Astrocyte of the spinal cord (primary cell): ENCODE measurements at places on chromosomes 11 and 22.

GRCh38 chr11:102347462-102348370, 702 bp downstream of the BIRC2 start:
- DNase-seq: peak; percentile 50

DNA sequence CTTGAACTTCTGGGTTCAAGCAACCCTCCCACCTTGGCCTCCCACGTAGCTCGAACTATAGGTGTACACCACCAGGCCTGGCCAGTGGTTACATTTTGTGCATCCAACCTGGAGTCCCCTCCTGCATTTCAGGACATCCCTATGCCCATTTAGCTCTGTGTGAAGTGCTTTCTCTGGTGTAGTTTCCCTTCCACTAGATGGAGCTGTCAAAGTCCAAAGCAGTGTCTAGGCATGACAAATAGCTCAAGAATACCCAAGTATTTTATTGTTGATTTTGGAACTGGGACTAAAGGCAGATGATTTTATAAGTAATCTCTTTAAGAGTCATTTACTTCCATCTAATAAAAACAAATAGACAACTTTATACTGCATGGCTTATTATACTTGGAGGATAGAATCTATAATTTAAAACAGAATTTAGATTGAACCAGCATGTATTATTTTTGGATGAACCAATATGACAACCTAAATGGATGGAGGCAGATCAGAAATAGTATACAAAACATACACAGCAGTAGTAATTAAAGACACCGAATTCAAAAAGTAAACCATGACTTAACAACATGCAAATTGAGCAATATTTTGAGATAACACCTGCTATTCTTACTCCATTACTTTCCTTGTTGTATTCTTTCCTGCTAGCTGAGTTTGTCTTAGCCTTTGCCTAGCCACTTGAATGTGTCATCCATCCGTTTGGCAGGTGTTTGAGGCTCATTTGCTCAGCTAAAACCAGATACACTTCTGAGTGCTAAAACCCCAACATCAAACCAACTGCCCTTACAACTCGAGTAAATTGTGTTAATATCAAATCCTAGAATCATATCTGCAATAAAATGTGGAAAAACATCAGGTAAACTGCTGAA, 37.7 kb downstream of the EIF4ENIF1 start:
- peak; percentile 43 for DNase-seq

DNA sequence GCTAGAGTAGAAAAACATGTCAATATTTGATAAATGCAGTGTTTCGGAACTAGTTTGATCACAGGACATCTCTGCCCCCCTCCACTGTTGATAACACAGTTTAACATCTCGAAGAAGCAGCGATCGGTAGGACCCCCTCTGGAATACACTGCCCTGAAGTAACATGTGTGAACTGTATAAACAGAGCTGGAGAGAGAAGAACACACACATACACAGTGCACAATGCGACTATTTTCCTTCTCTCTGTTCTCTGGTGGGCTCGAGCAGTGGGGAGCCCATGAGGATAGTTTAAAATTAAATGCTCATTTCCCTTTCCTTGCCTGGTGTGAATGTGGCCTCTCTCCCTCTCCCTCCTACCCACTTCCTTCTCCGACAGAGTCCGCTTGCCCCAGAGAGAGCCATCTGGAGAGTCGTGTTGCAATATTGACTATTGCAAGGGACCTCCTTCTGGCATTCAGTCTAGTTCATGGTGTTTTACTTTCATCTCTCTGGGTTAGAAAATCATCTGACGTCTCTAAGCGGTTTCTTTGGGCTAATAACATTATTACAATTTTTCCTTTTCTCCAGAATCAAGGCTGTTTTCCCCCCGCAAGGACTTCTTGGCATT, 51.6 kb upstream of the BARX2 start:
- DNase-seq: peak; percentile 22

GRCh38 chr11:95138448-95138847, 48.8 kb downstream of the ENDOD1 start:
- DNase-seq: no peak

- no peak for DNase-seq
Measured at GRCh38 chr11:116376054-116376453, 396.7 kb downstream of the BUD13 start.

DNA sequence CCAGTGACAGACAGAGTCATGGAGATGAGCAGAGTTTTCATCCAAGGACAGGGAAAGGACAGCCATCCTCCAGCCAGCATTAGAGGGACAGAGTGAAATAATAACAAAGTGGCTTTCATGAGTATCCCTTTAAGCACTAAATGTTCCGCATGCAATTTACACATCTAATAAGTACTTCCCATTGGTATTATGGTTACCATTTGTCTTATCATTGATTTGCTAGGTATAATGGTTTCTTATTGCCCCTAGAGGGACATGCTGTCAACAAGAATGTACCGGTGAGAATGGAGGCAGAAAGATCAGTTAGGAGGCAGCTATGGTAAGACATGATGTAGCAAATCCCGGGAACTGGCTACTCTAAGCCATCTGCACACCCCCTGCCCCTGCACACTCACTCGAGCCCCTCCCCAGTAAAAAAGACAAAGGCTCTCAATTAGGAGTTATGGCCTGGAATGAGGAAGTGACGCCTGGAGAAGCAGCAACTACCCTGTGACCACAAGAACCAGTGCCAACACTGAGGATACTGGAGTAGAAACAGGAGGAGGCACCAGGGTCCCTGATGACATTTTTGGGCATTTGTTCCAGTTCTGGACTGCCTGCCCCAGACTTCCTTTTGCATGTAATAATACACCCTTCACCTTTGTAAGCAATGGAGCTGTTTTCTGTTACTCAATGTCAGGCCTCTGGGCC, 30.2 kb upstream of the HMGXB4 start:
- DNase-seq: no peak

DNA sequence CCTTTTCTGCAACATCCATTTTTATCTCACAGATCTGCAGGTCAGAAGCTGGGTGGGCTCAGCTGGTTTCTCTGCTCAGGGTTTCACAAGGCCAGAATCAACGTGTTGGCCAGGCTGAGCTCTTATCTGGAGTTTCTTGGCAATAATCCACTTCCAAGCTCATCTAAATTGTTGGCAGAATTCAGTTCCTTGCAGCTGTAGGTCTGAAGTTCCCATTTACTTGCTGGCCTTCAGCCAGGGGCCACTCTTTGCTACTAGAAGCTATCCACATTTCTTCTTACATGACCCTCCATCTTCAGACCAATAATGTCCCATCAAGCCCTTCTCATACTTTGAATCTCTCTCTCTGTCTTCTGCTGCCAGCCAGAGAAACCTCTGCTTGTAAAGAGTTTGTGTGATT, 103.5 kb downstream of the WNT11 start:
- DNase-seq: no peak

DNA sequence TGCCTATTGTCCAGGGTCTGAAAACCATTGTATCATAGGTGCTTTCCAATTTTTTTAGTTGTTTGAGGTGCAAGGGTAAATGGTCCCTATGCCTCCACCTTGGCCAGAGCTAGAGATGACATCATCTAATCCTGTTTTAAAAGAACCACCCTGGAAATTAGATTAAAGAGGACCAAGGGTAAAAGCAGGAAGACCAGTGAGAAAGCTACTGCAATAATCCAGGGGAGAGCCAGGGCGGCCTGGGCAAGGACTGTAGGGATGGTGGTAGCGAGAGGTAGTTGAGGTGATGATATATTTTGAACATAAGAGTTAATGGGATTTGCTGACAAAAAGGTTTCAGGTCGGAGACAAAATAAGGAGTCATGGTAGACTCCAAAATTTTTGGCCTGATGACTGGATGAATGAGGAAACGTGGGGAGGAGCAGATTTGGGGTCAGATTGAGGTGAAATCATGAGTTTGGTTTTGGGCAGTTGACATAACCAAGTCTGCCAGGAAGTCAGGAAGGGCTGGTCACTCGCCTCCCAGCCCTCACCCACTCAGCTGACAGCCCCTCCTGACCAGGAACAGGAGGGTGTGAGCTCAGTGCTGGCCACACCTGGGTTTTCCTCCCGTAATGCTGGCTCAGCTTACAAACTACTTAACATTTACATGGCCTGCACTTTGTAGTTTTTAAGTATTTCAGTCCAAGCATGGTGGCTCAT, 23.0 kb downstream of the SCN4B start:
- no peak for DNase-seq
